ENCODE measurements at places on chromosomes 3 and 15.

GRCh38 chr3:4866866-4867265 lies 112.4 kb upstream of the BHLHE40 start:
- DNase-seq: no peak

GRCh38 chr15:90600954-90601353 lies 71.2 kb downstream of the CRTC3 start:
- no peak for DNase-seq

- DNase-seq: no peak
Observed at GRCh38 chr15:78023865-78024518, 53.5 kb downstream of the TBC1D2B start.

DNA sequence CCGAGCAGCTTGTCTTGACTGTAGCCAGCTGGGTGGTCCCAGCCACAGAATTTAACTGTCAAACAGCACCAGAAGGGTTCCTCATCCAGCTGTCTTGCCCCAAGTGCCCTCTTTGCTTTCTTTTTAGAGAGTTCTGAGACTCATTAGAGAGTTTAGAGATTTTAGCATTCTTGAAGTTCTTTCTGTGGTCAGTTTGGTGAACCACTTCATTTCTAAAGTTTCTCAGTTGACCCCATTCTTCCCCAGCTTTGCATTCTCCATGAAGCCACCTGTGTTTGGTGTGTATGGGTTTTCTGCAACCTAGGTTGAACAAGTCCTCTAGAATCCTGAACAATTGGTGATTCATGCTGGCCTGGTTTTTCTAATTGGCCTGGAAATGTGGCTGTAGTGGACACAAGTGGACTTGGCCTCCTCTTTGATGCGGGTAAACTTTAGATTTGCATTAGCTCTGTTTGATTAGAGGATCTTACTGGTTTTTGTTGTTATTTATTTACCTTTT lies 33.7 kb downstream of the FLNB start:
- DNase-seq: no peak

- no peak for DNase-seq
Observed at GRCh38 chr15:36784098-36784670, 204.8 kb downstream of the CDIN1 start.

DNA sequence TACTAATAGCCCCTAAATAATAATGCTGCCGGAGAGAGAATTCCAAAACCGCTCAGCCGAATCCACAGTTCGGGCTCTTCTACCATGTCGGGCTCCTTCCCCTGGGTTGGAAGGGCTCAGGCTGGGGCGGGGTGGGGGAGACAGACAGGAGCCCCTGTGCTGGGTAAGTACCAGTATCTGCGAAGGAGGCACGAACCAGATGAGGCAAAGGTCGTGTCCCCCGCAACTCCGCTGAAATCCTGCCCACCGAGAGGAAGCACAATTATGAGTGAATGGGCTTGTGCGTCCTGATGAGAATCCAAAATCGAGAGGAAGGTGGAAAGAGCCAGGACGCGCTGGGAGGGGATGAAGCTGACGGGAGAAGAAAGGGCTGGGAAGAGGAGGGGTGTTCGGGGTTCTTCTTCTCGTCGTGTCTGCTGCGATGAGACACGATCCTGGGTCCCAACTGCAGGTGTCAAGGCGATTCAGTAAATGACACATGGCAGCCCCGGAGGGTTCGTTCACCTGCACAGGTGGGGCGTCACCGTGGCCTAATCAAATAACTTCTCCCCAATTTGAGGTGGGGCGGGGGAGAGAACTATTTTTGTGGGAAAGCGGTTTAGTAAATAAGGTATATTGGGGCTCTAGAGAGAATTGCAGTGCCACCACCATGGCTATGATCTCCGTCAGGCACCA lies 707 bp upstream of the FAM81A start:
- no peak for DNase-seq

GRCh38 chr15:80404057-80404760 lies at the start of gene ARNT2:
ARNT2 (plus strand) TSS chr15:80404382; CDS start chr15:80404516, 134 bp downstream.
- DNase-seq: no peak

DNA sequence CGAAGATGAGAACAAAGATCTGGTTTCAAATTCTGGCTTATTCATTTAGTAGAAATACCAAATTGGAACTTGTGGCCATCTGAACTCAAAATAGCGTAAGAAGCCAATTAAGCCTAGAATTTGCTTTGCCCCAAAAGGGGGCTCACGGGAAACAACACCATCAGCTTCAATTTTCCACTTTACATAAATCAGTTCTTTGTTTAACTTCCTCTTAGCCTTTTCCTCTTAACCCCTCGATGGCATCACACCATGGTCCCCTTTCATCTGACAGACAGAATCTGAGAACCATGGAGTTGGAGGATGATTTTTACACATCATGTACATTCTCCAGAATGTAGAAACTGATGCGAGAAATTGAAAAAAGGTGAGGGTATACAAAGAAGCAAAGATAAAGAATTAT lies 207.0 kb downstream of the FOXP1 start:
- DNase-seq: no peak

DNA sequence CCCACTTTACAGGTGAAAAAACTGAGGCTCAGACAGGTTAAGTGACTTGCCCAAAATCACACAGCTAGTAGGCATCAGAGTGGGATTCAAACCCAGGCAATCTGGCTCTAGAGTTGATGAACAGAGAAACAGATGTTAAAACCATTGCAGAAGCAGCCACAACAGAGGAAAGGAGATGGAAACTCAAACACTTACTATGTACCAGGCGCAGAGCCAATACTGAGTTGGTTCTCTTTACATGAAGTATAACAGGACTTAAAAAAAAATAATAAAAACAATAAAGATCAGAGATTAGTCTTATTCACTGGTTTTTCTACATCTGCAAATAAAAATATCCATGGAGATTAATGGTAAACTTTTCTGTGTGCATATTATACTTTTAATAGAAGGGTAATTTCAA lies 84.9 kb upstream of the SPATA12 start:
- no peak for DNase-seq

GRCh38 chr3:42653303-42653559 lies 266 bp upstream of the ZBTB47 start:
- DNase-seq: no peak

DNA sequence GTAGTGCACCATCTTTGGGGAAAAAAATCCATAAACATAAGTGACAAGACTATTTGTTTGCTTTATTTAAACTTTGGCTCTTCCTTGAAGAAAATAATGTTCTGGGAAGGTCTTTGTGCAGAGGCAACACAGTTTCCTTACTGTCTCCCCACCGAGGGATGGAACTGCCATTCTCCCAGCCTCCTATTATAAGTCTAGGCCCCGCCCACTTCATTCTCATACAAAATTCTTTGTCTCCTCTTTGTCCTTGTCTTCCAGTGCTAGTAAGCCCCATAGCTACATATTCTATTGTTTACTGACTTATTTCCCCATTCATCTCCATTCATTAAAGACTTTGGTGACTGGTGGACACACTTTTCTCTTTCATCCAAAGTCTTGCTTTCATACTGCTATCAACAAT lies 316.5 kb upstream of the ROBO2 start:
- no peak for DNase-seq

DNA sequence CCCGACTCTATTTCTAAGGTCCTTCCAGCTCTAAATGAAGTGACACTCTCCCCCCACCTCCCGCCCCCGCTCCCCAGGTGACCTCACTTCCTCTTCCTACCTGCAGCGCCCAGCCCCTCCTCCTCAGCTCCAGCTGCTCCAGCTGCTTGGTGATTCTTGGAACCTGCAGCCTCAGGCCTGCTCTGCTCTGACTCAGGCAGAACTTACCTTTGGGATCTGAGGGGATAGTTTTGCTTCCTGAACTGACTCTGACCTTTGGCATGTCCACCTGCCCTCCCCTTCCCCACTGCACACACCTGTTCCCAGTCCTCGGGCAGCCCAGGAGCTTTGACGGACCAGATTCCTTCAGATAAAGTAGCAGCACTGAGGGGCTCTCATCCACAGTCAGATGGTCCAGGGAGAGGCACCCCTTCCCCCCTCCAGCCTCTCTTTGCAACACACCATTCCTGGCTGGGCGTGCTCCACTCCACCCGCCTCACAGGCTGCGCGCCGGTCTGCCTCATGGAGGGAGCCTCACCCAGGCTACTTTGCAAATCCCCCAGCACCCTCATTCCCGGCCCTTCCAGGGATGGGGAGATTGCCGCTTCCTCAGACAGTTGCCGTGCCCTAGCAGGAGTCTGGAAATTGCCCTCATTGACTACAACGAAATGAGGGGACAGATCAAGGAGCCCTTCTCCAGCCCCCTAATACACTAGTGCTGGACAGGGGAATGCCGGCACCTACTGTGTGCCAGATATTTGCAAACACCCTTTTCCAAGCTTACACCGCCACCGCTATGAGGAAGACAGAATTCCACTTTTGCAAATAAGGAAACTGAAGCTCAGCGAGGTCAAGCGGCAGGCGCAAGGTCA lies 692 bp upstream of the C15orf39 start:
- no peak for DNase-seq

- DNase-seq: no peak
Observed at GRCh38 chr3:112093180-112093522, 7.0 kb downstream of the C3orf52 start.

DNA sequence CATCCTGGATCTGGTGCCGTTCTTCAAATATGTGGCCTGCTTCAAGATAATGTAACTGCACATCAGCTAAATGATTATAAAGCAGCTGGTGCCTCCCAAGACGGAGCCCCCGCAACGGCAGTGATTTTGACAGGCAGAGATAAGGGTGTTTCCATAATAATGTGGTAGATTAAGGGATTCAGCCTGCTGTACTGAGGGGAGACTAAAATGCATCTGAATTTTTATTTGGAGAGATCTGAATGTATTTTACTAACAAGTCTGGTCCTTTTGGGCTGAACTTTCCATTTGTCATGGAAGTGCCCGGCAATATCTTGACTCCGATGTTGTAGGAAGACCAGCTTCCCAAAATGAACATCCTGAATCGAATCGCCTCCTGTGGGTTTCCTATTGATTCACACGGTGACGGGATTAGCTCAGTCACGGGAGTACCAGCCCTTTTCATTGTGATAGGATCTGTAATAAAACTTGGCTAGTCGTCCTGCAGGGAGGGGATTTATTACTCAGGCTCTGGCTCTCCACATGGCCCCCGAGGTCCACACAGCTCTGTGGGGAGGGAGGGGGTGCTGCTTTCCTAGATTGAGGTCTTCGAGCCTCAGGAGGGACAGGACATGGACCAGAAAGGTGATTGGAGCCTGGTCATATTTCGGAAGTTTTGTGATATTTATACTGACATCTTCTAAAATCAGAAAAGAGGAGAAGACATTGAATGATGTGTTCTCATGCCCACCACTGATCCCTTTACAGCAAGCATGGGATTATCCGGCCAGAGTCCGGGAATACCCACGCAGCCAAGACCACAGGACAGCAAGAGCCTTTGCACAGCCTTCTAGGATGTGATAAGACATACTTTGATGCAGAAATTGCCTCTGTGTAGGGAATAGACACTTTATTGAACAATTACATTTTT lies 2.5 kb upstream of the PCSK6 start:
- no peak for DNase-seq

DNA sequence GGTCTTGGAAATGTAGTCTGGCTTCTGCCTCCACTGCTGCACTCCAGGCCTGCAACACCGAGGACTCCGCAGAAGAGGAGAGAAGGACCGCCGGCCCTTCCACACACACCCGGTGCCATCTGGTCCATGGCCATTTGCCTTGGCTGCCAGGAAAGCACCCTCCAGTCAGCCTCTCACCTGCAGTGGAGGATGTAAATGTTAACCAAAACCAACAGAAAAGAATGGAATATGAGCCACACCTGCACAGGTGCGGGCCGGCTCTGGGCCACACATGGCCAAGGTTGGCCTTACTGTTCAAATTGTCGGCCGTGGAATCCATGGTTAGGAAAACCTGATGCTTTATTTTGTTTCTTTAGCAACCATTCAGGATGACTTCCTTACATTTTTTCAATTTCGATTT lies 178.3 kb upstream of the C2CD4B start:
- DNase-seq: no peak

GRCh38 chr3:172217877-172218276 lies 178.5 kb downstream of the FNDC3B start:
- no peak for DNase-seq

GRCh38 chr3:15633766-15634598 lies 32.4 kb downstream of the BTD start:
- no peak for DNase-seq

DNA sequence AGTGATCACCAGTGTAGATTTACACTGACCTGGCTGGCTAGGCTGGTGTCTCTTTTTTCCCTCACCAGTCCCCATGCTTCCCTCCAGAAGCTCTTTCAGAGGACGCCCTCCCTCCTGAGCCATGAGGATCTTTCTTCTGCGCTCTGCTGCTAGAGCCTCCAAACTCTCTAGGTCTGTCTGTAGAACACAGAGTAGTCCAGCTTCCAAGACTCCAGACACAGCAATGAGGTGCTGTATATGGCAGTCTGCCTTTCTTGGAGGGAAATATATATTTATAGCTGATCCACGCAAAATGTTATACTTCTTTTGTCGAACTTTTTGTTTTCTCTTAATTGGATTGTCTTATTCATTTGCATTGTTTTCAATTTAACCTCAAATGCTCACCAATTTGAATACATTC lies 1121.8 kb downstream of the ROBO2 start:
- DNase-seq: no peak

- DNase-seq: no peak
Observed at GRCh38 chr15:76138436-76138835, 78.7 kb downstream of the TMEM266 start.

DNA sequence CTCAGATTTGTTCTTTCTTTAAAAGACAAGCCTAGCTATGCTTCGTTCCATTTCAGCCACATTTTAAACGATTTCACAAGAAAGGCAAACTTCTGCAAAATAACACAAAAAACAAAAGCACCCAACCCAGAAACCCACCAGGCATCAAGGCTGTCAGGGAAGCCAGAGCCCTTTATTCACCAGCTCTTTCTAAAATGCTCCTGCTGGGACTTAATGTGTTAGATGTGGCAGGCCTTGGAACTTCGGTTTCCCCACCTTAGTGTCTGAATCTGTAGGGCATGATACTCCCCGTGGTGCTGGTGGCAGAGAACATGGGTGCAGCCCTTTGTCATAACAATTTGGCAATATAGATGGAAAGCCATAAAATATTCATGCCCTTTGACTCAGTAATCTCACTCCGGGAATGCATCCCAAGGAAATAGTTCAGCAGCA lies 56.8 kb upstream of the LCTL start:
- DNase-seq: no peak

GRCh38 chr15:29128671-29129070 lies 141.0 kb downstream of the NSMCE3 start:
- no peak for DNase-seq

DNA sequence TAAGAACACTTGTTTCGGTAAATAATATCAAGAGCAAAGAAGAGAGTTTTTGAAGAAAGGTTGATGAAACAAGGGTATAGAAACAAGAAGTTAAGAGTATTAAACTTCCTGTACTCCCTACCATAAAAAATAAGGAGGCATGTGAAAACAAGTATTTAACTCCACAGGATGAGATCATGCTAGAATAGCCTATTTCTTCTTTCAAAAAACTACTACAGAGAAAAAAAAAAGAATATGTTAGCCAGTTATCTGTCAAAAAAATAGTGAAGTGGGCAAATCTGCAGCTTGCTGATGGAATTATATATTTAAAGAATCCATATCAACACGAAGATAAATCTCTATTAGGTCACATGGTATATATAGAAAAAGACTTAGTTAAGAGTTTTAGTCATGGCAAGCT lies 33.4 kb downstream of the SETD2 start:
- no peak for DNase-seq
